A172 (cell line): ENCODE measurements at places on chromosomes 16 and 17.

- no peak for DNase-seq
Observed at GRCh38 chr17:16997514-16998429, 25.9 kb upstream of the TNFRSF13B start.

DNA sequence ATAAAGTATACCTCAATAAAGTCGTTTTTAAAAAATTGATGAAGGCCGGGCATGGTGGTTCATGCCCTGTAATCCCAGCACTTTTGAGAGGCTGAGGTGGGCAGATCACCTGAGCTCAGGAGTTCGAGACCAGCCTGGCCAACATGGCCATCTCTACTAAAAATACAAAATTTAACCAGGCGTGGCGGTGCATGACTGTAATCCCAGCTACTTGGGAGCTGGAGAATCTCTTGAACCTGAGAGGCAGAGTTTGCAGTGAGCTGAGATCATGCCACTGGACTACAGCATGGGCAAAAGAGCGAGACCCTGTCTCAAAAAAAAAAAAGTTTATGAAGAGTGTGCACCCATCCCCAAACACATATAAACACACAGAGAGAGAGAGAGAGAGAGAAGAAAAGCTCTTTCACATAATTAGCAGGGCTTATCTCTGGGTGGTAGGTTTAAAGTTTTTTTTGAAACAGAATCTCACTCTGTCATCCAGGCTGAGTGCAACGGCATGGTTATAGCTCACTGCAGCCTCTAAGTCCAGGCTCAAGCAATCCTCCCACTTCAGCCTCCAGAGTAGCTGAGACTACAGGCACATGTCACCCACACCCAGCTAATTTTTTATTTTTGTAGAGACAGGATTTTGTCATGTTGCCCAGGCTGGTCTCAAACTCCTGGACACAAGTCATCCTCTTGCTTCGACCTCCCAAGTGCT lies 3.0 kb downstream of the SREBF1 start:
- no peak for DNase-seq

DNA sequence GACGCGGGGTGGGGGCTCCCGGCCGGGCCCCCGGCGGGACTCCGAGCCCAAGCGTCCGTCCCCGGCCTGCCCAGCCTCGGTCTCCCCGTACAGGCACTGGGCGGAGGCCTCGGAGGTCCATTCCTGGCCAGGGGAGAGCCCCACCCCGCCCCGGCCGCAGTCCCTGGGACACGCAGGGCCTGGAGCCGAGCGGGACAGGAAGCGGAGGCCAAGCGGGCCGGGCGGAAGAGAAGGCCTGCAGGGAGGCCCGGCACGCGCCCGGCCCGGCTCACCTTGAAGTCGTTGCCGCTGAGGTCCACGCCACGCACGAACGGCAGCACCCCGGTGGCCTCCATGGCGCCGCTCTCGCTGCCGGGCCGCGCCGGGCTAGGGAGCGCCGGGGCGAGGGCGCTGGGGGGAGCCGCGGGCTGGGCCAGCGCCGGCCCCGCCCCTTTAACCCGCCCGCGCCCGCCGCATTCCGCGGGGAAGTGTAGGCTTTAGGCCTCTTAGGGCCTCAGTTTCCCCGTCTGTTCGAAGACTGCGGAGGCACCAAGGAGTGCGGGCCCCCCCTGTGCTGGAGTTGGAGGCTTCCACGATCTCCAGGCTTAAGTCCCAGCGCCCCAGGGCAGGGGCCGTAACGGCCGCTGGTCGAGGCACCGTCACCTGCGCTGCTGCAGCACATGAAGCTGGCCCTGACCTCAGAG lies at the start of gene FLII:
Gene FLII, minus strand, starts transcription at position 383 of the 683 bp plus-strand sequence. Its CDS starts 48 bp downstream, at position 335.
- DNase-seq = peak; percentile 25

GRCh38 chr17:20028443-20028842 lies 19.3 kb downstream of the SPECC1 start:
- no peak for DNase-seq

DNA sequence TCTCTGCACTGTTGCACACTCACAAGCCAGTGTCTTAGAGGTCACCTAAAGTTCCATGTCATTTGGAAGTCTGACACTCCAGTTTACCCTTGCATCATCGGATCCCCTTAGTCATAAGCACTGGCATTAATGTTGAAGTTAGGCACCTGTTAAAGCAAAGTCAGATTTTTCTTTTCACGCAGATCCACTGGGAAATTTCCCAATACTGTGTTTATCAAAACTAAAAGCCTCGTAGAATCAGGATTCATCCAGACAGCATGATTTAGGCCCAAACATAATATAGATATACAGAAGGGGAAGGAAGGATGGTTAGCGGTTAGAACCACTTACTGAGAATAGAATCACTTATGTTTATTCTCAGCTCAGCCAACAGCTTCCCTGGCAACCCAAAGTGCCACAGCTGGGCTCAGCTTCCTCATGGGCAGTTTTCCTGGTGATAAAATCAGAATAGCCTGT lies 30.1 kb upstream of the HAPSTR1 start:
- peak; percentile 40 for DNase-seq

- DNase-seq = no peak
Observed at GRCh38 chr17:41354536-41354935, 3.9 kb upstream of the KRT33A start.

- DNase-seq = no peak
Observed at GRCh38 chr17:57344261-57344660, 87.9 kb downstream of the MSI2 start.

- no peak for DNase-seq
Observed at GRCh38 chr17:58755269-58755576, 431 bp upstream of the PPM1E start.

DNA sequence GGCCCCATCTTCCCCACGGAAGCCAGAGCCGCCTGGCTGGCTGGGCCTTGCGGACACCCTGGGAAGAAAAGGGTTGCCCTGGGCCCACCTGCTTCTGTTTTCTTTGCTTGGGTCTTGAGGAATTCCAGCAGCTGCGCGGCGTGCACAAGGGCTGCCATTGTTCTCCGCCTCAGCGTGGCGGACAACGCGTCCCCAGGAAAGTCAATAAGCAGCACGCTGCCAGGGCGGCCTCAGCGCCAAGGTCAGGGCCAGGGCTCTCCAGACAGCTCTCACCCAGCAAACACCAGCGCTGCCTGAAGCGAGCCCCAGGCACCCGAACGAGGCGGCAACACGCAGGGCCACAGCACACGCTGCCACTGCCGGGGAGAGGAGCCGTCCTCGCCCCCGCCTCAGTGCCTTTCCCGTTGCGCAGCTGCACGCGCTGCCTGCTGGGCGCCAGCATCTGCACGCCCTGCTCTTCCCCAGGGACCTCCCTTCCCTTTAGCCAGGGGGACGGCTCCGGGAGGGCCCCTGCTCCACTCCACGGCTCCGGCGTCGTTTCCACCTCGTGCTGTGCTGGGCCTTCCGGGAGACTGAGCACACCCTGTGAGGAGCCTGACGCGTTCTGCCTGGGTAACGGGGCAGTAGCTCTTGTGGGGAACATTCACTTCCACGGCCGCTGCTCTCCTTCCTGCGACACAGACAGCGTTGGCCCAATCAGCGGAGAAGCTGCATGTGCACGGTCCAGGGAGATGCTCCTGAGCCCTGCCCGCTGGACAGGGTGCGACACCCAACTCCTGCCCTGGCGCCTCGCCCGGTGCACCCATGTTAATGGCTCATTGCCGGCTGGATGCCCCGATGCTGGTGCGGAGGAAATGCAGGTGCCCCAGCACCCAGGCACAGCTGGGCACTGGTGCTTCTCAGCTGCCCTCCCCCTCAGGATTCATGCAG lies 57.8 kb downstream of the LMF1 start:
- DNase-seq = no peak

DNA sequence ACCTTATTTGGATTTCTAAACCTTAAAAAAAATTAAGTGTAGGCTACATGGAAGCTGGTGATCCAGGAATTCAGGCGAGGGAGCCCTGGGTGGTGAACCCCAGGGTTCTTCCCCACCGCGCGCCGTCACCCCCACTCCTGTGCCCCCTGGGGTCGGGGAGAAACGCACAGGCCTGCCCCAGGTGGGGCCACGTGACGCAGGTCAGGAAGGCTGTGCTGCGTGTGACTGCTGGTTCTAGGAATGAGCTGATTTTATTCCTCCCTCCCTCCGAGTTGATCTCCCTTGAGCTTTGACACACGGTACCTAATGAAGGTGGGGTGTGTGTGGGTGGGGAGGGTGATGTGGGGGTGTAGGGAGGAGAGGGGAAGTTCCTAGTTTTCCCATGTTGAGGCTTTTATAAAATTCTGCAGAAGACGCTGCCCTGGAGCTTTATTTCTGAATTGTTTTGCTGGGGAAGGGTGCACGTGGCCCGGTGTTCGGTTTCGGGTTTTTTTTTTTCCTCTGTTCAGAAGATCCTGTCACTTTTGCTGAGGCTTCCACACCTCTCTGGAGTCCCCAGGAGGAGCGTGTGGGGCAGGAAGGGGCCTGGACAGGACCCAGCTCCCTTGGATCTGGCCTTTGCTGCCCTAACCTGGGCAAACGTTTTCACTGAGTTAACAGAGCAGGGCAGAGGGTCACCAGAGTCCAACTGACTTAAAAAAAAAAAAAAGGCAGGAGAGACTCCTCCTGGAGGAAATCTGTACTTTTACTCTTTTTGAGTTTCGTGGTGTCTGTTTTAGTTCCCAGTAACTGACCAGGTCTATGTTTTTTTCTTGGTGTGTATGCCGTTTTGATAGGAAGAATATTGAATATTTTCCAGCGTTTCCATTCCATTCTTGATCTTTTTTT lies 55.8 kb upstream of the GSE1 start:
- peak; percentile 37 for DNase-seq

- peak; percentile 37 for DNase-seq
Observed at GRCh38 chr17:49996495-49997300, 1.7 kb upstream of the DLX3 start.

DNA sequence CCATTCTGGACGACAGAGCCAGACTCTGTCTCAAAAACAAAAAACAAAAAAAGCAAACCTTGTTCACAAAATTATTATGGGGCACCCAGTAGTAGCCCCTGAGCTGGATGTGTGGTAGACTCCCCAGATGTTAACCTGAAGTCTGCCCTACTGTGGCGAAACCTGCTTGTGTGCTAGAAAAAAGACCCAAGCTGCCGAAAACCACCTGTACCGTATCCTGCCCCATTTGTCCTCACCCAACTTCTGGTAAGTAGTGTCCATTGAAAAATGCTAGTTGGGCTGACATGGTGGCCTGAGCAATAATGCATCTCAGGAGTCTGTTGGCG lies 9.1 kb downstream of the RMI2 start:
- no peak for DNase-seq

DNA sequence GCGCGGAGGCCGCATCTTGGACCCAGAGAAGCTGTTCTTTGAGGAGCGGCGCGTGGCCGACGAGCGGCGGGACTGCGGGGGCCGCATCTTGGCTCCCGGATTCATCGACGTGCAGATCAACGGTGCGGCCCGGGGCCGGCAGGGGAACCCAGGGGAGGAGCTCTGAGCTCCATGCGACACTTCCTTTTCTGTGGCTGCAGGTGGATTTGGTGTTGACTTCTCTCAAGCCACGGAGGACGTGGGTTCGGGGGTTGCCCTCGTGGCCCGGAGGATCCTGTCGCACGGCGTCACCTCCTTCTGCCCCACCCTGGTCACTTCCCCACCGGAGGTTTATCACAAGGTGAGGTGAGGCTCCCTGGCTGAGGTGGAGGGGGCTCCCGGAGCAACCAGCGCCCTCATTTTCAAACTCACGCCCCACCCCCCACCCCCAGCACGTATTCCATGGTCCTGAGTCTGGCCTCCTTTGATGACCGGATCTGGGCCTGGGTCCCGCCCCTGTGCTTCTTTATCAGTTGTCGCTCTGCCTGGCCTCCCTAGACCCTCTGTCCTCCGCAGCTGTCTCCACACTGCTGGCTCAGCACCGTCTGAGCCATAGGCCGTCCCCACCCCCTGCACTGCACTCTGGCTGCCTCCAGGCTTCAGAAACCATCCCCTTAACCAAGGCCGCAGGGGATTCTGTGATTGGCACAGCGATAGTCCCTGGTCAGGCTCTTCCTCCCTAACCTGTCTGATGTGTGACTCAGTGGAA lies 787 bp downstream of the AMDHD2 start:
- no peak for DNase-seq

DNA sequence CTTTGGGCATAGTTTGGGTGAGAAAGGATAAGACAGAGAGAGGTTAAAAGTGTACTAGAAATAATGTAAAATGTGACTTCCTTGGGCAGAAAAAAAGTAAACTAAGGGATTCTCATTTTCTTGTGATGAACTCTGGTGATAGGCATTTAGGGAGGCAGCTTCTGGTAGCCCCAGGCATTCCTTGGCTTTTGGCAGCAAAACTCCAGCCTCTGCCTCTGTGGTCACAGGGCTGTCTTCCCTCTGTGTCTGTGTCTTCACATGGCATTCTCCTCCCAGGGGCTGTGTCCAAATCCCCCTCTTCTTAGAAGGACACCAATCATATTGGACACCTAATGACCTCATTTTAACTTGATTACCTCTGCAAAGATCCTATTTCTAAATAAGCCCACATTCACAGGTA lies 54.7 kb downstream of the HS3ST3B1 start:
- DNase-seq = no peak

DNA sequence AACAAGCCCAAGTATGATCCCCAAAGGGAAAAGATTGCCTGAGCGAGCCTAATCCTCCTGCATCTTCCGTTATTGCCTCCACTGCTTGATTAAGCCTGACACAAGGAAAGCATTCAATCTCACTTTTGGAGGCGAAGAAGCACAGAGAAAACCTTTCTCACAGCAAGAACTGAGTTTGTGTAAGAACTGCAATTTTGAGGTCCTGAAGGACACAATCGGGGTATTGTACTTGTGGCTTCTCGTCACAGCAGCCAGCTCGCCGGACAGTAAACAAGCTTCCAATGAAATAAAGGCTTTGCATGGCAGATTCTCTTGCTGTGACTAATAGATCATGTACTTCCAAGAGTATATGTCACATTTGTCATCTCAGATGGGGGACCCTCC lies 18.7 kb upstream of the FOXF1 start:
- peak; percentile 42 for DNase-seq

DNA sequence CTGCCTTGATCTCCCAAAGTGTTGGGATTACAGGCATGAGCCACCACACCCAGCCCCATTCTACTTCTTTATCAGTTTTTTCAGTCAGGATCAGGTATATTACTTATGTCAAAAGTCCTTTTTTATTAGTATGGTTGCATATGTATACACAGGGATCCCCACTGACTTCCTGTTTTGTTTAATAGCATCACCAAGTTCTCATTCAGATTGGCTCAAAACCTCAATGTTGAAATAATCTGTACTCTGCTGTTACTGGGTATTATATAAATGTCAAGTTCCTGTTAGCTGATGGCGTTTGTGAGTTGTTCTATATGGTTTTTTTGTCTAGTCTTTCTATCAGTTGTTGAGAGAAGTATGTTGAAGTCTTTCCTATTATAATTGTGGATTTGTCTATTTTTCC lies 168.5 kb downstream of the BCAS3 start:
- no peak for DNase-seq

GRCh38 chr16:19513377-19514053 lies 8.4 kb downstream of the GDE1 start:
- DNase-seq = no peak

- no peak for DNase-seq
Observed at GRCh38 chr16:10868596-10869469, 8.2 kb upstream of the CIITA start.
